ENCODE measurements at places on chromosomes 11 and 22.

DNA sequence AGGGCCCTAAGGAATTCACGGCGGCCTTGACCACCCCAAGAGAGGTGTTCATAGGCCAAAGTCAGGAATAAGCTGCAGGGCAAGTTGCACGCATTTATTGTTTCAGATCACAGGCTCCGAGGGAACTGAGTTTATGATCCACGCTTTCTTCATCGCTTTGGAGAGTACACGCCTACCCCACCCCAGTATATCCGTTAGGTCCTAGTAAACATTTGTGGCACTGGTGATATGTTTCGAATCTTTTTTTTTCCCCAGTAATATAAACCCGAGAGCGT is 805 bp downstream of the GANAB start:
- DNase-seq: no peak

GRCh38 chr11:97351939-97352338 is 962.1 kb downstream of the JRKL start:
- DNase-seq: no peak

DNA sequence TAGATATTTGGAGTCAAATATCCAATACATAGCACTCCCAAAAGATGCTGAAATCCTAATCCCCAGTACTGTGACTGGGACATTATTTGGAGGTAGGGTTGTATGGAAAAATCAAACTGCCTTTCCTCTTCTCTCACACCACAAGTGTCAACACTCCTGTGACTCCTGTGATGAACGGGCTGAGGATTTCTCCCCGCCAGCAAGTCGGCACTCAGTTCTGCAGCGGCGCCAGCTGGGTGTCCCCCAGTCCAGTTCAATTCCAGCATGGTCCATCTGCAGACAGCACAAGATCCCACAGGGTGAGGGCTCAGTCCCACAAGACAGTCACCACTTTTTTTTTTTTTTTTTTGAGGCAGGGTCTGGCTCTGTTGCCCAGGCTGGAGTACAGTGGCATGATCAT is 4.3 kb upstream of the PARVB start:
- DNase-seq: no peak

DNA sequence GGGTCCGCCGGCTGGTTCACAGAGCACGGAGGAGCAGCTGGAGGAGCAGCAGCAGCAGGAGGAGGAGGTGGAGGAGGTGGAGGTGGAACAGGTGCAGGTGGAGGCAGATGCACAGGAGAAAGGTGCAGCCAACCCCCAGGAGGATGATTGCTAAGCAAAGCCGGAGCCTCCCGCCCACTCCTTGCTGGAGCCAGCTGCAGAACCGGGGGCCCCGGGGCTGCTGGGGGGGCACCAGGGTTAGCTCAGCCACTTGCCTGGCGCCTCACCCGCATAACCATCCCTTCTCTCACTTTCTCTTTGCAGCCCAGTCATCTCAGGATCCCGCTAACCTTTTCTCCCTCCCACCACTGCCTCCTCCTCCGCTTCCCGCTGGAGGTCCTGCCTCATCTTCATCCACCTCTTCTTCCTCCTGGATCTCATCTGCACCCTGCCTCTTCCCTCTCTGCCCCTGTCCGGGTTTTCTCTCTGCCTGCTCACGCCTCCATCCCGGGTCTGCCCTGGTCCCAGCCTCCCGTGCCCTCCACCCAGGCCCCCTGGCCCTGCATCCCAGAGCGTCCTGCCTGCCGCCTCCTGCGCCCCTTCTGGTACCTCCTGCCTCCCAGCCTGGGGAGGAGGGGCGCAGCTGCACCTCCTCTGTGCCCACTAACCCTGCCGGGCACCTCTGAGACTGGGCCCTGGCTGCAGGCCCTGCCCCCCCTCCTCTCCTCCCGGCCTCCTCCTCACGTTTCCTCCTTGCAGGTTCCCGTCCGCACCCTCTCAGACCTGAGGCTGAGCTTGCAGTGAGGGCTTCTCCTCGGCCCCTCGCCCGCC is 9.5 kb downstream of the KCTD17 start:
- DNase-seq: no peak

DNA sequence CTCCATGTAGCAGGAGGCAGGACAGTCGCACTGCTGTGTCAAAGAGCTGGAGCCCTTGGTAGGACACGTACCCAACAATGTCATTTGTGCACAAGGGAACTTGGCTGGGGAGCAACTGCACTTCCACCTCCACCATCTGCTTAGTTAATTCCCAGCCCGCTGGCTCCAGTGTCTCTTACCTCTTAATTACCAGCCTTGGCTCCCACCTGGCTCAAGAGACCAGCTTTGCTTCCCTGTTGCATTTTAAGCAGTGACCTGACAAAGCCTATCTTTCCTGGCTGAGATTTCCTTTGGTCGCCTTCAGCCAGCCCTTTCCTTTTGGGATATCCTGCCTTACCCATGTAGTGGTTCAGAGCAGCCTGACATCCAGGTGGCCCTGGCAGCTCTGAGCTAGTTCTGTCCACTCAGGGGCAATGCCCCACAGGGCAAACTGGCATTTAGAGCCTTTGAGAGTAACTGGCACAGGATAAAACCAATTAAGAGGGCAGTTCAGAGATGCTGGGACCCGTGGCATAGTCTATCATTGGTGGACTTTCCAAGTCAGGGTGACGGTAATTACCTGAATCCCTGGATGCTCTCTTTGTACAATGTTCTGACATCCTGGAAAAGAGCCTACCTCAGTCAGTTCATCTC is 212.6 kb upstream of the SORL1-AS1 start:
- no peak for DNase-seq

GRCh38 chr11:110908401-110909105 is 196.3 kb upstream of the ARHGAP20 start:
- no peak for DNase-seq

- no peak for DNase-seq
These were observed 75.8 kb downstream of the GGTLC2 start for GRCh38 chr22:22720201-22720723.

DNA sequence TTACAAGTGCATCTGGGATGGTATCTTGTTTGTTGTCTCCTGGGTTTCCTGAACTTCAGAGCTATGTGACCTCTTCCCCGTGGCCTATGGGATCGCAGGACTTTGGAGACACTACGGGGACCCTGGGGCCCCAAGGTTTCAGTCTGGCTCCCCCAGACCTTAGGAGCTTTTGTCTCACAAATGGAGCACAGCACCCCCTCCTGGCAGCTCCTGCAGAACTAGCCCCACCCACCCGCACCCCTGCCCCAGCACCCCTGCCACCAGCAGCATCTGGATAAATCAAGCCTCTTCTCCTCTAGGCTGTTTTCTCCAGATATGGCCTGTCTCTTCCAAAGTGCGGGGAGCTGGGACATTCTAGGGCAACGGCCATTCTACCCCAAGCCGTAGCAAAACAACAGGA is 10.4 kb downstream of the RCOR2 start:
- no peak for DNase-seq

DNA sequence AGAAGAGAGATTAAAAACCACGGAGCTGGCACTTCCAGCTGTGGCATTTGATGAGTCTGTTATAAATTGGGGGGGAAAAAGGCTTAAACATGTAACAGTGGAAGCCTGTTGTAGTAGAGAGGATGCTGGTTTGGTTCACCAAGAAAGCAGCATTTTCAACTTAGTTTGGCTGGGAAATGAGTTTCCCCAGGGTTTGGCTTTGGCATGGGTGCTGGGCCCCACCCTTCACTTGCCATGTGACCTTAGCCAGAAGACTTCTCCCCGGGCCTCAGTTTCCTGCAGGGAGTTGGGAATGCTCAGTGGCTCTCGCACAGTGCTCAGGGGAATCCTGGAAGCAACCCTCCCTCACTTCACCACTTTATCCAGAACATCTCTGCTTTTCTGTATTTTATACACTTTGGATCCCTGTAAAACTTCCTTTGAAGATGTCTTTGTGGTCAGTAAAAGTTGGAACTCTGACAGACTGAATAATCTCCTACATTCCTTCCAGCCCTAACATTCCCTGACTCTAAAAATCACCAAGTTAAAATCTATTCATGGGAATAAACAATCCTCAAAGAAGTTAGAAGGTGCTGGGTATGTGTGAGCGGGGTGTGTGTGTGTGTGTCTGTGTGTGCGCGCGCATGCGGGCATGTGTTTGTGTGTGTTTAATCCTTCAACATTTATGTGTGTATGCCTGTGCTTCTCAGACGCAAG is 166.0 kb downstream of the TENM4 start:
- DNase-seq: no peak

DNA sequence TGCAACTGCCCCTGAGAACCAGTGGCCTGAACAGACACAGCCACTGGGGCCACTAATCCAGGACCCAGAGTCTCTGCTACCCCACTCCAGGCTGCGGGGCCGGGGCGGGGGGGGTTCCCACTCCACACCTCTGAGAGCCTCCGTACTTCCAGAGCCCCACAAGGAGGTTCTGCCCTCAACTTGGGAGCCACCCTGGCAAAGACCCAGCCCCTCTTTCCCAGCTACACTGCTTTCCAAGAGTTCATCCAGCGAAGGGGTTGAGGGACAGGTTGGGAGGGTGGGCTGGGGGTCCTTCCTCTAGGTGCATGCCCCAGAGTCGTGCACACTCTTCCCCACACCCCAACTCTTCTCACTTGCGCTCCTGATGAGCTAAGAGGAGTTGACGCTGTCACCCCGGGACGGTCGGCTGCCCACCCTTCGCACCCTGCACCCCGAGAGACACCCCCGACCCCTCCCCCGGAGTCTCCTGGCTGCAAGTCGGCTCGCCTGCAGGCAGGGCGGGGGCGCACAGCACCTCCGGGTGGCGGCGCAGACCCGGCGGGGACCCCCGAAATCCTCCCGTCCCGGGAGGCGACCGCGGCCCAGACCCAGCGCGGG is 531 bp downstream of the RAB3IL1 start:
- DNase-seq: no peak

- no peak for DNase-seq
These were observed 577.1 kb upstream of the CCDC90B start for GRCh38 chr11:83863272-83863671.

GRCh38 chr11:69144316-69145049 is 11.3 kb upstream of the SMIM38 start:
- no peak for DNase-seq

DNA sequence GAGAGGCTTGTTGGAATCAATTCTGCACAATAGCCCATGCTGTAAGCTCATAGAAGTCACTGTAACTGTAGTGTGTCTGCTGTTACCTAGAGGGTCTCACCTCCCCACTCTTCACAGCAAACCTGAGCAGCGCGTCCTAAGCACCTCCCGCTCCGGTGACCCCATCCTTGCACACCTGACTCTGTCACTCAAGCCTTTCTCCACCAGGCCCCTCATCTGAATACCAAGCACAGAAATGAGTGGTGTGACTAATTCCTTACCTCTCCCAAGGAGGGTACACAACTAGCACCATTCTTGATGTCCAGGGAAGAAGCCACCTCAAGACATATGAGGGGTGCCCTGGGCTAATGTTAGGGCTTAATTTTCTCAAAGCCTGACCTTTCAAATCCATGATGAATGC is 13.3 kb downstream of the SERPIND1 start:
- no peak for DNase-seq

- DNase-seq: no peak
These were observed 22.1 kb upstream of the BDNF start for GRCh38 chr11:27722117-27722952.

DNA sequence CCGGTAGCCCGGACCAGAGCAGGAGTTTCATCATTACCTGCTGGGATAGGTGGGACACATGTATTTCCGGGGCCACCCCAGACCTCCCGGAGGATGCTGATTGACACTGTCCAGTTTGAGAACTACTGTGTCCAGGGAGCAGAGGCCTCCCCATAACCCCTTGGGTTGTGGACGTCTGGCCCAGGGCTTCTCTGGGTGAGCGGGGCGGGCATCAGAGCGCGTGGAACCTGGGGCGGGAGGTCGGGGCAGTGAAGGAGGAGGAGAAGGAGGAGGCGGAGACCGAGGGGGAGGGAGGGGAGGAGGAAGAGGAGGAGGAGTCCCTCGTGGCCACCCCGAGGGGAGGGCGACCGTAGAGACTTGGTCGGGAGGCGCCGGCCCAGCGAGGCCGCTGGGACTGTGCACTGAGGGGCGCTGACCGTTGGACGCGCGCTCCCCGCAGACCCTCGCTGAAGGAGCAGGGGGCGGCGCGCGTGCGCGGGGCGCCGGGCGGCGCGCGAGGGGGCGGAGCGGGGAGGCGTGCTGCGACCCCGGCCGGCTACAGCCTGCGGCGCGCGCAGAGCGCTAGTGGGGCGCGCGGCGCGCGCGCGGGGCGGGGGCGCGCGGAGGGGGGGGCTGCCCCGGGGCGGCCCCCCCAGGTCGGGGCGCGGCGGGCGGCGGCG is at the start of gene GRK3:
Gene GRK3 (plus strand): TSS at position 356 of the 659 bp plus-strand sequence. CDS start 366 bp downstream, outside the sequence.
- no peak for DNase-seq

GRCh38 chr11:67345920-67346819 is 7.2 kb downstream of the POLD4 start:
- no peak for DNase-seq

GRCh38 chr11:79060081-79060953 is 380.5 kb downstream of the TENM4 start:
- DNase-seq: no peak

DNA sequence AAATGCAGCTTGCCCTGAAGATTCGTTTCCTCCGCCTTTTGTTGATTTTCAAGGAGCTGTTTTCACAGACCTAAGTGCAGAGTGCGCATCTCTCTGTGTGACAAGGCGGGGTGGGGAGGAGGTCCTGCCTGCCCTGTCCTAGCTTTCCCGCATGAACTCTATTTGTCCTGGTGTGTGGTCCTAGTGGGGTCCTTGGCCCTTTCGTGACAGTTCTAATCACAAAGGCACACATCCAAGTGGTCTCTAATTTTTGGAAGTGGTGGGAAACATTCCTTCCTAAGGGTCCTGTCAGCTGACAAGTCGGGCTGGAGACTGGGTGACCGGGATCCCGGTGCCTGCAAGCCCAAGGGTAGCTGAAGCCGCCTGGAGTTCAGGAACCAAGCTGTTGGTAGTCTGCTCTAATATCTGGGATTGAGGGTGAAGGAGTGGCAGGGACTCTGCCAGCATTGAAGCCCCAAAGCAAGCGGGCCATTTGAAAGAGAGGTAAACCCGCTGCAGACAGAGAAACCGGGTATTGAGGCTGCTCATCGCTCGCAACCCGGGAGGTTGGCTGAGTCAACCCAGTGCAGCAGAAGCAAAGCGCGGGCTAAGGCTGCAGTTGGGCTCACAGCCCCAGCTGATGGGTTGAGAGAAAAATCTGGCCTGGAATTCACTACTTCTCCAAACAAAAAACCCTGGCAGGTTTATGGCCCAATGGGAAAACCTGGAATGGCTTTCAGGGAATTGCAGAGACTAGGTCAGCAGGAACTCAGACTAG is 28.1 kb upstream of the FBXO3 start:
- DNase-seq: no peak

- DNase-seq: no peak
These were observed 5.1 kb downstream of the SYT12 start for GRCh38 chr11:67027943-67028542.
